ENCODE measurements at places on chromosomes 3 and 15.
A peak's percentile ranks its signal among the peaks of the same experiment; 100 is the strongest.

DNA sequence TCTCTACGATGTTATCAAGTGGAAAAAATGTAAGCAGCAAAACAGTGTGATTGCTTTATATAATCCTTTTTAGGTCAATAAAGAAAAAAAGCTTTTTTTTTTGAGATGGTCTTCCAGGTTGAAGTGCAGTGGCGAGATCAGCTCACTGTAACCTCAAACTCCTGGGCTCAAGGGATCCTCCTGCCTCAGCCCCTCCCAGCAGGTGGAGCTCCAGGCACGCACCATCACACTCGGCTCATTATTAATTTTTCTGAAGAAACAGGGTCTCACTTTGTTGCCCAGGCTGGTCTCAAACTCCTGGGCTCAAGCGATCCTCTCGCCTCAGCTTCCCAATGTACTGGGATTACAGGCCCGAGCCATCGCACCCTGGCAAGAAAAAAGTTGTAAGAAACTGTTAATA is 17.3 kb downstream of the RNF168 start:
- no peak for DNase-seq

- DNase-seq: no peak
These were observed 114.6 kb downstream of the SLCO3A1 start for GRCh38 chr15:91967935-91968606.

DNA sequence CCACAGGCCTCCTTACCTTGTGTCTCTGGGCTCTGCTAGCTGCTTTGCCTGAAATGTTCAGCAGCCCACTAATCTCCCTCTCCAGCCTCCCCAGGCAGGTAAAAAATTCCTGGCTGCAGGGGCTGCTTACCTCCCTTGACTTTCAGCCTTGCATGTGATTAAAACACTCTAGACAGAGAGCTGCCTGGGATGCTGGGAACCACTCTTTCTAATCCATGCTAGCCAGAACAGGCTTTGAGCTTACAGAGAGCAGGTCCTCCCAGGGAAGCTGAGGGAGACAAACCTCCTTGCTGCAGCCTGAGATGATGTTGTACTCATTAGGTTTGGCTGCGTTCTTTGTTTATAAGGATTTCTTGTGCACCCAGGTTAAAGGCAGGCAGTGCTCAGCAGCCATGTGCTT is 33.7 kb upstream of the LIPC start:
- no peak for DNase-seq

DNA sequence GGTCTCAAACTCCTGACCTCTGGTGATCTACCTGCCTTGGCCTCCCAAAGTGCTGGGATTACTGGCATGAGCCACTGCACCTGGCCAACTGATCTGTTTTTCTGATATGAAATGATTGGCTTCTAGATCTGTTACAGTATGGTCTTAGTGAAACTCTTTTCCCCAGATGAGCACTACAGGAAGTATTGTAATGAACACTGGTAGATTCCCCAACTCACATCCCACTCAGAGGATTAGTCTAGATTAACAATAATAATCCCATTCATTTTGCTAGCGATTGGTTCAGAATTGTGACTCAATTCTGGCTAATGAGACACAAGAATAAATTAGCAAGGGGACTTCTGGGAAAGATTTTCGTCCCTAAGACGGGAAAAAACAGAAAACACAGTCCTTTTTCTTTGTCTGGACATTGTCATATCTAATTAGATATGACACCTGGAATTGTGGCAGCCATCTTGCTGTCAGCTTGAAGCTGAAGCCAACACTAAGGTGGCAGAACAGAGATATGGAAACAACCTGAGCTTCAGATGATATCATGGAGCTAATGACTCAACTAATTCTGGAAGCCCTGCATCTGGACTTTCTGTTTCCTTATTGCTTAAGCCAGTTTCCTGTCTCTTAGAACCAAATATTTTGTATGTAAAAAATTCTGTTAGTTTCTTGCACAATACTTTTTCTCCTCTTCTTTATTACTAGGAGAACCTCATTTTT is 17.4 kb upstream of the NPTN start:
- DNase-seq: no peak

- DNase-seq: no peak
These were observed 28.9 kb downstream of the CLEC3B start for GRCh38 chr3:45055032-45055410.

DNA sequence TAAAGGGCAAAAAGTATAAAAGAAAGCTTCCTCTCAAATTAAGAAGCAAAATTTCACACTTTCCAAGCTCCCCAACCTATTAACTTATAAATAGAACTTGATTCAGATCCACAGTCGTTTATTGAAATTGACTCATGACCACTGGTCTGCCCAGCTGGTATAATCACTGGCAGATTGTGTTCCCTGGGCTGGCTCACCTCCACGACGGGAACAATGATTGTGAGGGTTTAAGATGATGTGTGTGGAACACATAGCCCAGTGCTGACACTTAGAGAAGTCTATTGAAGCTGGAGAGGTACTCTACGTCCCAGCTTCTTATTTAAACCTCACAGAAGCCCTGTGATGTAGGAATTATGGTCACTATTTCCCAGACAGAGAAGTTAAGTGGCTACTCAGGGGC is 90.4 kb downstream of the MB21D2 start:
- DNase-seq: no peak

DNA sequence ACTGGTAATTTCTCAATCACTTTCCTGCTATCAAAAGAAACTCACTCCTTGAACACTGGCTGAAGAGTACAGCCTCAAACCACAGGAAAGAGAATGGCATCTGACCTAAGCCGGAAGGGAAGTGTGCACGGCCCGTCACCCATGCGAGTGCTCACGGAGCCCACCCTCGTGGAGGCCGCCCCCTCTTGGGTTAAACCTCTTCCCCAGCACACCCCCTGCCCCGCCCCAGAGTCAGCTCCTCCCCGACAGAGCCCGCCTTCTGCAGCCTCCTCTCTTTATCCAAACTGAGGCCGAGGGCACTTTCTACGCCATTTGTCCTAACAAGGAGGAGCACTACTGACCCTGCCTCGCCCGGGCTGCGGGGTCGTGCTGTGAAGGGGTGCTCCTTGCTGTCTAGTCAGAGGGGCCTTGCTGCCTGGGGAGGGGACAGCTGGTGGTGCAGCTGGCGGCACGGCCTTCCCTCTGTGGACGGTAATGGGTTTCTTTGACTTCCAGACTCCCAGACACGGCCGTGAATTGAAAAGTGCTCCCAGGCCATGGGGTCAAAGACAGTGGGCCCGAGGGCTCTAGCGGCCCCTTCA is 137.7 kb downstream of the NSMCE3 start:
- DNase-seq: no peak

DNA sequence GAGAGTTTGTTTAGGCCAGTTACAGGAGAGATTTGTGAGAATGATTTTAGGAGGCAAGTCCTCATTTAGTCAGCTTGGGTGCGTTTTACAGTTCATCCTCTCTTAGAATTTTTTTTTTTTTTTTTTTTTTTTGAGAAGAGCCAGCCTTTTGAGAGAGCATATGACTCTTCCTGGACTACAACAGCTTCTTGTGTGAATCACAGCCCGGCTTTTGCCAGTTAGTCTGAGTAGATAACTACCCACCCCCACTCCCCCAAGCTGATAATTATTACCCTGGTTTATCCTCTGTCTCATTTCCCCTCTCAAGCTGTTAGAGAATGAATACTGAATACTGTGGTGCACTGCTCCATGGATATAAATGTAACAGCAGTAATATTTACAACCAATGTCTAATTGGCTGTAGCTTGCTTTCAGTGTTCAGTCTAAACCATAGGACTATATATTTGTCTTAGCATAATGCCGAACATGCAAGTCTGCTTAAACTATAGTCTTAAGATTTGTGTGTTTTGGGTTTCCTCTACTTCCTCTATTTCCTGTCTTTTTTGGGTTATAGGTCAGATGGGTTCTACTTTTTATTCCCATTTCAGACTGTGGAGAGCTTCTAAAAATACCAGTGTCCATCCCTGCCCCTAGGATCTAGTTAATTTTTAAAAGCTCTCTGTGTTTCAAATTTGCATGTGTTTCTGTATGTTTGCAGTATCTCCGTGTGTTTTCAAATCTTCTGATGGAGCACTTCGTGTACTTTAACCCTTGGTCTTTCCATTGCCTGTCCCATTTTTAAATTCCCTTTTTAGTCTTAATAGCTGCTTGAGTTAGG is 8.0 kb downstream of the CHD2 start:
- DNase-seq: peak; percentile 7

- no peak for DNase-seq
These were observed 243.5 kb downstream of the MFSD1 start for GRCh38 chr3:159045279-159045885.

GRCh38 chr3:135084405-135084804 is 289.3 kb downstream of the EPHB1 start:
- no peak for DNase-seq

DNA sequence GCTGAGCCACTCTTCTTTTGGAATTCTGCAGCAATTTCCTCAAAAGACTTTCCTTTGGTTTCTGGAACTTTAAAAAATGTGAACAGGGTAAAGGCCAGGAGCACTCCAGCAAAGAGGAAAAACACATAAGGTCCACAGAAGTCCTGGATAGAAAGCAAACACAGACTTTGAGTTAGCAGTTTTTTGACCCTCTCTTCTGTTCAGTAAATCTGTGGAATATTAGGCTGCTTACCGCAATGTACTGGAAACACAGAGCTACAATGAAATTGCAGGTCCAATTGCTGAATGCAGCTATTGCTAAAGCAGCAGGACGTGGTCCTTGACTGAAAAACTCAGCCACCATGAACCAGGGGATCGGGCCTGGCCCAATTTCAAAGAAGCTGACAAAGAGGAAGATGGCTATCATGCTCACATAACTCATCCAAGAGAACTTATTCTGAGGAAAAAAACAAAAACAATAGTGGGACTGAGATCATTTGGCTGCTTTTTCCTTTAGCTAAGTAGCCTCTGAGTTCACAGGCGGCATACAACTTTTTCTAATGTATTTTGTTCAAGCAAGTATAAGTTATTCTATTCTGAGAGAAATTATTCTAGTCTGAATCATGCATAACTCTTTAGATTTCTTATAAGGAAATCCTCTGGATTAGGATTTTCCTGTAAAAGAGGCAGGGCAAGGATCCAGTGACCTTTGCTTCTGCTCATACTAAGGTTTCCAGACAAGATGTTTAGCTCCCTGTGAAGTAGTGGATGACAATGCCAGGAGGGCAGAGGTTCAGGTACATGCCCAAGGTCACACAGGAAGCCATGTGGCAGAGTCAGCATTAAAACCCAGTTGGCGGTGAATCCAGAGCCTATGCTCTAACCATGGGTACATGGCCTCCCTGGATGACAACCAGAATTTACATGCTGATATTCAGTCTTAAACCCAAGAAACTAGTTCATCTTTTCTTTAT is 28.3 kb downstream of the SLC2A2 start:
- DNase-seq: no peak

DNA sequence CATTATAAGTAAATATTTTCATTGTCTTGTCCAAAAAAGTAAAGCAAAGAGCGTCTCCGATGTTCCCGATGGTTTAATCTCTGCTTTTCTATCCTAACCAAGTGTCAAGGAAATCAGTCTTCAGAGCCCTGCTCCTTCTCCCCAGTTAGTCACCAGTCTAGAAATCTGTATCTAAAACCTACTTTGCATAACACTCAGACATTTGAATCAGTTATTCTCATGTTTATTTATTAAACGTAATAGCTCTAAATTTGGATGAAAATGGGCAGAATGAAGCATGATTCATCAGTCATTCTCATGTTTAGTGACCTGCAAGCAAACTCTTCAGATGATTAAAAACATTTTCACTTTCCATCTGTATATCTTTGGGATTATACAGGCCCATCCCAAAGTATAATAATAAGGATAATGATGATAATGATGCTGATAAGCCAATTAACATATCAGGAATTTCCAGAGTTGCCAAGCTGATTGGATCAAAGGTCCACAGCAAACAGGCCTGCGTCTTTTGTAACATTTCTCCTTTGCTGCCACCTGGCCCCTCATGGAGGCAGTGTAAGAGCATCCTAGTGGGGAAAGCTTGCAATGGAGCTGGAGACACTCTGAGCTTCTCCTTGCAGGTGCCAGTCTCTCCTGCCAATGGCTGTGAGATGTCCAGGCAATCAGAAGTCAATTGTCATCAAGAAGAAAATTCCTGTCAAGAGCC is 273.9 kb downstream of the IGSF11 start:
- DNase-seq: no peak

DNA sequence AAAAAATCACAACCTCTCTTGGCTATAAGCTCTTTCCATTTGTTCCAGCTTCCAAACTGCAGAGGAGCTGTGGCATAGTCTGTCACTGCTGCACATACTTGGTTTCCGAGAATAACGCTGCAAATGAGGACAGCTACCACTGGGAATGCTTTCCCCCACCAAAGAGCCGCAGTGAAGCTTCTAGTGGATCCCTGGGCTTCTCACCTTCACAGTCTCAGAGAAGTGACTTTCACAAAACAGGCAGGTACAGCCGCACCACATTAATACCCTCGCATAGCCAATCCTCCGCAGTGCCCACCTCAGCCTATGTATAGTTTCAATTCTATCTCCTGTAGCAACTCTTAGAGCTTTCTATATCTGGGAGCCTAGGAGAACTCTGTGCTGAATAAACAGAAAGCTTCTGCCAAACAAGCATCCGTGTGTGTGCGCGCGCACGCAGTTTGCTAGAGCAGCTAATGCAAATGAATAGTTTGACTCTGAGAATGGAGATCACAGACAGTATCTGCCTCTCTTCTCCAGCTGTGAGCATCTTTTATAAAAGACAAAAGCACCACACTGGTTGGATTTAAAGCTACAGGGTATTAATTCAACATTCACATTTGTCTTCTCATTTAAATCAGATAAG is 81.9 kb upstream of the PLXND1 start:
- DNase-seq: peak; percentile 78

DNA sequence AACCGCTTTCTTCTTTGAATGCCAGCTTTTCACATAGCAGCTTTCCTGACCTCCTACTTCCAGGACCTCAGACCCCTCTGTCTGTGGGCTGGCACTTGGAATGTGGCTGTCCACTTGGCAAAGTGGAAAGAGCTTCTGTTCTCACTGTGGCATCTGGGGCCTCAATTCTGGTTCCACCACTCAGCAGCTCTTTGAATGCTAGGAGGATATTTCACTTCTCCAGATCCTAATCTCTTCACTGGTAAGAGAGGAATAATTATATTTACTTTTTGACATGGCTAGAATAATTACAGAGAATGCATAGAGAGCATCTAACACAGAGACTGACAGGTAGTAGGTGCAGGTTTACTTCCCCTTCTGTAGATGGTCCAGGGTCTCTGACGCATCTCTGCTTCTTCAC is 405.9 kb downstream of the LPP start:
- DNase-seq: no peak

Data from amygdala (tissue), 56 donors.